ENCODE measurements at places on chromosomes 7 and 10.

DNA sequence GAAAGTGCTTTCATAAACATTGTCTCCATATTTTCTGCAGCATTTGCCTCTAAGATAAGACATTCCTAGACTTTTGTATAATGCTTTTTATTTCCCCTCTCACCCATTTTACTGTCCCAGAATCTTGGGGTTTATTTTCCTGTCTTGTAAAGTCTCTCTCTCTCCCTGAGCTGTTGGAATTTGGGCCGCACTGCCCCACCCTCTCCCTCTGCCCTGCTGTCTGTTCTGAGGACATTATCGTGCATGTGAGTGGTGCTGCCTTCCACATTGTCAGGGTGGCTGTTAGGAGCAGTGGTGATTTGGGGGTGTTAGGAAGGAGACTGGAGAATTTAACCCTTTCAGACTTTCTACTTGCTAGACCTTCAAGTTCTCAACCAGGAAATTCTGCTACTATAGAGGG lies 16.7 kb downstream of the LRMDA start:
- no peak for DNase-seq

DNA sequence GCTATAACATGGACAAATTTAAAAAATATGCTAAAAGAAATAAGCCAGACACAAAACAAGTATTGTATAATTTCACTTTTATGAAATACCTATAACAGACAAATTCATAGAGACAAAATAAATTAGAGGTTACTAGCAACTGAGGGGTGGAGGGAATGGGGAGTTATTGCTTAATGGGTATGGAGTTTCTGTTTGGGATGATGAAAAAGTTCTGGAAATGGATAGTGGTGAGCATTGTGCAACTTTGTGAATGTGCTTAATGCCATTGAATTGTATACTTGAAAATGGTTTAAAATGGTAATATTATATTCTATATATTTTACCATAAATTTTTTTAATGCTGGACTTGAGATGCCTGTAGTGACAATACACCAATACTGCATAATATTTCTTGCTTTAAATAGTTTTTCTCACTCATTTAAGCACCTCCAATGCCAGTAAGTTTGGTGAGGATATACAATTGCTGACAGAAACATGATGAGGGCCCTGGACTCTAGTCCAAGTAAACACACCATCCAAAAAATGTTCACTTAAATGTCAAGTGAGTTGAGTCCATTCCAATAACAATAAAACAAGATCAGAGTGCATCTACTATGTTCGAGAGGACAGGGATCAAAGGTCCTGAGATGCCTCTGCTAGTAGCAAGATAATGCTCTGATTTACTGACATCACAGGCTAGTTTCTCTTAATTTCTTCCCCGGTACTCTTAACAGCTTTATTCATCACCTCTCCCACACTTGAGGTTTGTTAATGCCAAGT lies 71.9 kb downstream of the NT5C2 start:
- no peak for DNase-seq

DNA sequence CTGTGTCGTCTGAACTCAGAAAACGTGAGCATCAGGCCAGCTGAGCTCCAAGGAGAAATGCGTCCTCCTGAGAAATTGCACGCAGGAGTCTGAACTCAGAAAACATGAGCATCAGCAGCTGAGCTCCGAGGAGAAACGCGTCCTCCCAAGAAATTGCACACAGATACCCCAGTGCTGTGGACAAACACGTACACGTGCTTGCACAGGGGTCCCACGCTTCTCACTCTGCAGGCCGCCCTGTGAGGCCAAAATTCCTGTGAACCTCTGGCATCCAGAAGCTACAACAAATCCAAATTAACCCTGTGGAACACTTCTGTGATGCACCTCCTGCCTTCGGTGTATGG lies 133.8 kb downstream of the WDR37 start:
- DNase-seq, result no peak

GRCh38 chr7:6071406-6071805 lies 40.2 kb downstream of the ANKRD61 start:
- no peak for DNase-seq

DNA sequence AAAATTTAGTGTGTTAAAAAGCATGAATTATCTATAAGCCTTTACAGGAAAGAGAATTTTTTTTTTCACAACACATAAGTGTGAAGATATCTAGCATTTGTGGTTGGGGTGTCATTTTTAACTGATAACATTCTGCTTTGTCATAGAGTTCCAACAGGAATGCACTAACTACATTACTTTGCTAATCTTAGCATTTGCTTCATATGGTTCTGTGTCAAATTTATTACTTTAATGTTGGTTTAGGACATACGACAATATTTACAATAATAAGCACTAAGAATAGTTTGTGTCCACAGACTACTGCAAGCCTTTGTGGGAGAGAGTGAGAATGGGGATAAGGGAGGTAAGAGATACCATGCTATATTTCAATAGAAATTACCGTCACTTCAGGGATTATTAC lies 40.6 kb upstream of the MAGI2 start:
- DNase-seq, result no peak

GRCh38 chr10:8334631-8335030 lies 280.1 kb downstream of the GATA3 start:
- no peak for DNase-seq
